ENCODE measurements at places on chromosomes 5 and 9. TPM values are rescaled to one million over a fixed set of nuclear protein-coding genes. Genes with fewer than 3 reads are reported as not detected.

Gene DMRT3
- total RNA-seq = not detected

Gene SELENOP
- total RNA-seq = 29.4 TPM

DNA sequence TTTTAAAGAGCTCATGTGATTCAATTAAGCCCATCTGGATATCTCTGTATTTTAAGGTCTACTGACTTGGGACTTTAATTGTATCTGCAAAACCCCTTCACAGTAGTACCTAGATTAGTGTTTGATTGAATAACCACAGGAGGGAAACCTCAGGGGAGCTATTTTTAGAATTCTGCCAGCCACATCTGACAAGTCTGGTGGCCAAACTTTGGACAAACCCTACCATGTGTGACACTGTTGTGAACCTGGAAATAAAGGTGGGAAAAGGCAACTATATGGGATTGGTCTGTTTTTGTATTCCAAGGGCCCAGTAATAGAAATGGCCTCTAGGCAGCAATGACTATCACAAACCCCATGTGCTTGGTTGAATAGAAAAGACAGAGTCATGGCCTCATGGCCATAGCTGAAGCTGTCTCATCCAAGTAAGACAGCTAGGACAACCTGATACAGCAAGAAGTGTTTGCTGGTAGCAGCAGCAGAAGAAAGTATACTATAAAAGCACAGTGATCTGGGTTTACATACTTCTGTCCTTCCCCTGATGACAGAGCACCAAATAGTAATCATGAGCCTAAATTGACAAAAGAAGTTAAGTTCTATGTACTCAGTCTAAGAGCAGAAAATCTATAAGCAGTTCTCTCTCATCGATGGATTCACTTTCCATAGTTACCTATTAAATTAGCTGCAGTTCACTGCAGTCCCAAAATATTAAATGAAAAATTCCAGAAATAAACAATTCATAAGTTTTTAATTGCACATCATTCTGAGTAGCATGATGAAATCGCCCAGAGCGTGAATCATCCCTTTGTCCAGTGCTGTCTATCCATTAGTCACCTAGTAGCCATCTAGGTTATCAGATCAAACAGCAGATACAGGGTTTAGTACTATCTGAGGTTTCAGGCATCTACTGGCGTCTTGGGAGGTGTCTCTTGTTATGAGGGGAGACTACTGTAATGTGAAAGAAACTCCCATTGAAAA lies 189.8 kb downstream of the ARHGAP26 start:
- peak; percentile 80 for DNase-seq

DNA sequence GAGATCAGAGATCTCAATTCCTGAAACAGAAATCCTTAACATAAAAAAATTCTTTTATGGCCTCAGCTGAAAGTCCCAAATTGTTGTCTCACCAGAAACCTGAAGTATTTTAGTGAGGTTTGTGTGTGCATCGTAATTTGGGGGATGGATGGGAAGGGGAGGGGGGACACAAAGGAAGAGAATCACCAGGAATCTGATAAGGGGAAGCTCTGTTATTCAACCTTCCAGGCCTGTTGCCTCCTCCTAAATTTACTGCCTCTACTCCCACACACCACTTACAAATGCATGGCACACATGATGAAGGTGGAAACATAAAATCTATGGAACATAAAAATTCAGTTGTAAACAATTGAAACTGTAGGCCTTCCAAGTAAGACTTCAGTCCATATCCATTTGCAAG lies 97.7 kb downstream of the NPR3 start:
- DNase-seq = no peak

- DNase-seq = peak; percentile 21
Measured at GRCh38 chr5:1564182-1564748, 40.5 kb upstream of the LPCAT1 start.

DNA sequence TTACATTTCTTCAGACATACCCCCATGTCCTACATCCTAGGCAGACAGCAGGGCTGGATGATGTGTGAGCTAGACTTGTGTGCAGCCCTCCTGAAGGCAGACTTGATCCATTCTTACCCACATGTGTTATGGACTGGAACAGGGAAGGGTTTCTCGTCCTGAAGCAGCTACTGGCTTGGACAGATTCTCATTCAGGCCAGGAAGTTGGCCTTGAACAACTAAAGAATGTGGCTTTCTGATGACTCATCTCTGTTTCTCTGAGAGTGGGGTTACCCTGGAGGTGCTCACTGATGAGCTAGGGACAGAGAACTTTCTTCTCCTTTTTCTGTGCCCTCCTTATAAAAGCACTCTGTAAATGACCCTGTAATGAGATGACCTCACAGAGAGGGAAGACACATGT lies 246.5 kb downstream of the PCSK5 start:
- peak; percentile 70 for DNase-seq

GRCh38 chr5:154223320-154223719 lies 32.8 kb downstream of the GALNT10 start:
- DNase-seq = no peak

GRCh38 chr5:173919443-173919842 lies 31.3 kb downstream of the CPEB4 start:
- DNase-seq = peak; percentile 30

Gene OLFM1
- not detected for total RNA-seq
